ENCODE measurements at places on chromosomes 16 and 17.

DNA sequence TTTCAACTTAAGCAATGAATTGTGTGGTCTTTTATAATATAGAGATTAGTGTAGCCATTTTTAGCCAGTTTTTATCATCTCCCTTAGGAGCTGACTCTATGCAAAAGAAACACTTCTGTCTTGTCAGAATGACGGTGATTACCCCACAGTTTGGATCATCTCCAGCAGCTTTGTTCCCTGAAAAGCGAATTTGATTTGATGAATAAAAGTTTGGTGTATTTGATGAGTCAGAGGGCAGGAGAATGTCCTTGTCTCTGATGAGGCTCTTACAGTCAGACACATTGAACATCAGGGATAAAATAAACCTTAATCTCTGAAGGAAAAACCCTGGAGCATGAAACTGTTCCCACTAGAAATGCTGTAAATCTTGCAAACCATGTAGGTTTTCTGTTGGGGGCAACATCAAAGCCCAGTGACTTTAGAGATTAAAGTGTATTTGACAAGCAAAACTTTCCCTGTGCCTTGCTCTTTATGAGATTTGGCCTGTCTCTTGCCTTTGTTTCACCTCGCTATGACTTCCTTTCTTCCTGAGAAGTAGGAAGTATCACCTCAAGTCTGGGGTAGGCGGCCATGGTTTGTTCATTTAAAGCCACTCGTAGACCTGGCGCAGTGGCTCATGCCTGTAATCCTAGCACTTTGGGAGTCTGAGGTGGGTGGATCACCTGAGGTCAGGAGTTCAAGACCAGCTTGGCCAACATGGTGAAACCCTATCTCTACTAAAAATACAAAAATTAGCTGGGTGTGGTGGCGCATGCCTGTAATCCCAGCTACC is 209.3 kb downstream of the FTO start:
- DNase-seq, result no peak

- DNase-seq, result no peak
Observed at GRCh38 chr16:88428616-88429386, 24.3 kb upstream of the ZFPM1 start.

- DNase-seq, result no peak
Observed at GRCh38 chr16:29158785-29159184, 173.9 kb downstream of the LAT start.

- DNase-seq, result no peak
Observed at GRCh38 chr16:30147843-30148510, 25.0 kb upstream of the MAPK3 start.

DNA sequence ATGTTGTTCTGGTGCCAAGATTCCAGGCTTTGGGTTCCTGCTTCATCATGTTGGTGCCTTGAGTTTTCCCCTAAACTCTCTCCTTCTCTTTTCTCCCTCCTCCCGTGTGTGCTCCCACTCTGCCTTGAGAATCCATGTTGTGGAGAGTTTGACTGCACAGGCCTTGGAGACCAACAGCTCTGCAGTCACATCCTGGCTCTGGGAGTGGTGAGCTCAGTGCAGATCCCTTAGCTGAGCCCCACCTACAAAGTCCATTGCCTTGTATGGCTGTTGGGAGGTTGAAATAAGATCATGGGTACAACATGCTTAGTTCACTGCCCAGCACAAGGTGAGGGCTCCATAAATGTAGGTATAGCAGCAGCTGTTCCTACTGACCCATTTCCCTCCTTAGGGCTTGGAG is 85.9 kb downstream of the IRX3 start:
- no peak for DNase-seq

- no peak for DNase-seq
Observed at GRCh38 chr17:78924481-78925151, 571 bp downstream of the TIMP2 start.

GRCh38 chr16:74071996-74072535 is 224.5 kb upstream of the PSMD7 start:
- no peak for DNase-seq

DNA sequence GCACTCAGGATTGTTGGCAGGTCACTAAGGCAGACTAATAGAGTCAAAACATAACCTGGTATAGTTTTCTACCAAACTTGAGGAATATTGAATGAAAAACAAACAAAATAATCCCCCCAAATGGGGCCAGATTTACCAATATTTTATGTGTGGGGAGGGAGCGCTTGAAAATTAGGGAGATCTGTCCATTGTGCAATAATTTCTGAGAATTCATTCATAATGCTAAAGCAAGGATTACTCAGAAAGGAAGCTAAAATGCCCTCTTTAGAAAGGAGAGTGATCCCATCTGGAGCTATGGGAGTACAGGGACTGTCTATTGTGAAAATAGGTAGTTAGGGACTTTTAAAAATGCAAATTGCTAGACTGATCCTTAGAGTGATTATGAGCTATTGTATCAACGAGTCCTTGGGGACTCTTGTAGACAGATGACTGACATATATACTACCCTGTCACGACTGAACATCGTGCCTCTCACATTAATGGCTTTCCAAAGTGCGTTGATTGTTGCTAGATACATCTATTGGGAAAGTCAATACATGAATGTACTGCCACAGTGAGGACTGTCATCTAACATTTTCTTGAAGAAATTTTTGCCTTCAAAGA is 193.6 kb downstream of the AATF start:
- DNase-seq, result no peak

DNA sequence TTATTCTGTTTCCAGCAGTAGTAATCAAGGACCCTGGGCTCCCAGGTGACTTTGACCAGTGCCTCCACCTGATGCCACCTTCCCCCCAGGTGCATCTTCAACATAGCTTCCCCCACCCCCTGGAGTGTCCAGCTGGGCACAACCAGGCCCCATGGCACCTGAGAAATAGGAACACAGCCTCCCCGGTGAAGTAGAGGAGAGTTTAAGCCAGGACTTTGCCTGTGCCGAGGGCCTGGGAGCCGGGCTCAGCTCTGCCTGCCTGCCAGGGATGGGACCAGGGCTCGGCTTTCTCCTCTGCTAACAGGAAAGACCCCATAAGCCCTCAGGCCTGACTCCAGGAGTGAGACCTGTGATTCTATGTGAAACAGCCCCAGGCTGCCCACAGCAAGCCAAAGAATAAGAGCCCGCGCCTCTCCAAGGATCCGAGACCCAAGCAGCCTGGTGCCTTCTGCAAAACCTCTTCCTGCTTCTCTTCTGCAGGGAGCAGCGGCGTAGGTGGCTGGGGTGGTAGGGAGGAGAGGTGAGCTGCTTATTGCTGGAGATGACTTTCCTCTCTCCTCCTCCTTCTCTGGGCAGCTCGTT is 16.4 kb upstream of the RBFOX3 start:
- DNase-seq, result no peak

DNA sequence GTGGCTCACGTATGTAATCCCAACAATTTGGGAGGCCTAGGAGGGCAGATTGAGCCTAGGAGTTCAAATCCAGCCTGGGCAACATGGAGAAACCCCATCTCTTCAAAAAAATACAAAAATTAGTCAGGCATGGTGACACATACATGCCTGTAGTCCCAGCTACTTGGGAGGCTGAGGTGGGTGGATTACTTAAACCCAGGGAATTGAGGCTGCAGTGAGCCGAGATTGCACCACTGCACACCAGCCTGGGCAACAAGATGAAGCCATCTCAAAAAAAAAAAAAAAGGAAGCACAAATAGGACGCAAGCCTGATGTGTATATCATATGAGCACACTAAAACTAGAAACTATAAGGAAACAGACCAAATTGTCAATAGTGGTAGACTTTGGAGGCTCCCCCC is 17.1 kb upstream of the FLCN start:
- no peak for DNase-seq

GRCh38 chr16:58425756-58426494 is 33.7 kb downstream of the GINS3 start:
- DNase-seq, result peak; percentile 25

- no peak for DNase-seq
Observed at GRCh38 chr16:62816971-62817519, 780.8 kb upstream of the CDH8 start.

- no peak for DNase-seq
Observed at GRCh38 chr16:85544668-85545067, 68.5 kb upstream of the GSE1 start.

DNA sequence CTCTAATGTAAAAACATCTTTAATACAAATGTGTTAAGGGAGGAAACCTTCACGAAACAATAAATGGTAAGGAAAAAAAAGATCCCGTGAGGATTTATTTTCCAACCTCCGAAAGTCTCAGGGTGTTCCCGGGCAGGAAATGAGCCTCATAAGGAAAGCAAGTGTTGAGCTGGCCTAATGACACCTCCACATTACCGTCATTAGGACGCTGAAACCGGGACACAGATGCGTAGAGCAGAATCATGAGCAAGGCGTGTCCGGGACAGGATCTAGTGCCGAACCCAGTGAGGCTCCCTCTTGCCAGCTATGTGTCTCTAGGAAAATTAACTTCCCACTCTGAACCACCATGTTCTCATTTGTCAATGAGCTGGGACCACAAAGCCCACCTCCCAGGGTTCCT is 22.7 kb upstream of the CYTH1 start:
- no peak for DNase-seq

DNA sequence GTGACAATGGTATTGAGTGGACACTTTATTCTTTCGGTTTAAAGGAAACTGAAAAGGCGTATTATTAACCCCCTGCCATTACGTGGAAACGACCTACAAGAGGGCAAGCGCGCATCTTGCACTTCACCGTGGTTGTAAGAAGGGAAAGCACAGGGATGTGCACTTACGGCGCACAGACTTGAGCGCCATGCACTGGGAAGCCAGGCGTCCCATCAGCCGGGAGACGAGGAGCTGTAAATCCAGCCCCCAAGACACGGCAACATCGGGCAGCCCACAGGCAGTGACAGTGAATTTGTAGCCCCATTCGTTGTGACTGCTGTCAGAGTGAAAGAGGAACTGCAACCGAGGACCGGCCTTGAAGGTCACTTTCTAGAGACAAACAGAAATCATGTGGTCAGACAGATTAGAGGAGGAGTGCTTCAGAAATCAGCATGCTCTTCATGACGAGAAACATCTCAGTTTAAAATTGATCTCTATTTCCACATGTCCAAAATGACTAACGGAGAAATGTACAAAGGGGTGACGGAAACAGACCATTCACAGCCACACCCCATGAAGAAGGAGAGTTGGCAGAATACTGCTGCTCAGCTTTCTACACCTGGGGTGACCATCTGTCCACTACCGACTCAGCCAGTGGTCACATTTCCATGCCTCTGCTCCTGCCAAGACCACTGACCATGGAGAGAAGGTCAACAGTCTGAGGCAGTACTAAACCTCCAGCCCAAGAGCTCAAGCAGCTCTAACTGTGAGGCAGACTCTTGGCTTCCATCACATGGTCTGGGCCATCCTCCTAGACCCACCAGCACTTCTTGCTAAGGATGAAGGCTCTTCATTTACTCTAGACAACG is 68.6 kb downstream of the ZZEF1 start:
- DNase-seq, result no peak

GRCh38 chr16:49782405-49782804 is 73.5 kb downstream of the ZNF423 start:
- DNase-seq, result no peak

- no peak for DNase-seq
Observed at GRCh38 chr16:80752541-80752940, 51.9 kb downstream of the CDYL2 start.

GRCh38 chr17:48187872-48188608 is 80.5 kb downstream of the SNX11 start:
- DNase-seq, result no peak

DNA sequence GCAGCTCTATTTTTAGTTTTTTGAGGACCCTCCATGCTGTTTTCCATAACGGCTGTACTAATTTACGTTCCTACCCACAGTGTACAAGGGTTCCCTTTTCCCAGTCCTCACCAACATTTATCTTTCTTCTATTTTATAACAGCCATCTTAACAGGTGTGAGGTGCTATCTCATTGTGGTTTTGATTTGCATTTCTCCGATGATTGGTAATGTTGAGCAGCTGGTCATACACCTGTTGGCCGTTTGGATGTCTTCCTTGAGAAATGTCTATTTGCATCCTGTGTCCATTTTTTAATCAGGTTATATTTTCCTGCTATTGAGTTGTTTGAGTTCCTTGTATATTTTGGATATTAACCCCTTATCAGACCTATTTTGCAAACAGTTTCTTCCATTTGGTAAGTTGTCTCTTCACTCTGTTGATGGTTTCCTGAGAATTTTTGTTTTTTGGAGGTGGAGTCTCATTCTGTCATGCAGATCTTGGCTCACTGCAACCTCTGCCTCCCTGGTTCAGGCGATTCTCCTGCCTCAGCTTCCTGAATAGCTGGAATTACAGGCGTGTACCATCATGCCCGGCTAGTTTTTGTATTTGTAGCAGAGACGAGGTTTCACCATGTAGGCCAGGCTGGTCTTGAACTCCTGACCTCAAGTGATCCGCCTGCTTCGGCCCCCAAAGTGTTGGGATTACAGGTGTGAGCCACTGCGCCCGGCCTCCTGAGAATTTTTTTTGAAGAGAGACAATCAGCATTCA is 279.6 kb downstream of the SNX29 start:
- DNase-seq, result no peak

DNA sequence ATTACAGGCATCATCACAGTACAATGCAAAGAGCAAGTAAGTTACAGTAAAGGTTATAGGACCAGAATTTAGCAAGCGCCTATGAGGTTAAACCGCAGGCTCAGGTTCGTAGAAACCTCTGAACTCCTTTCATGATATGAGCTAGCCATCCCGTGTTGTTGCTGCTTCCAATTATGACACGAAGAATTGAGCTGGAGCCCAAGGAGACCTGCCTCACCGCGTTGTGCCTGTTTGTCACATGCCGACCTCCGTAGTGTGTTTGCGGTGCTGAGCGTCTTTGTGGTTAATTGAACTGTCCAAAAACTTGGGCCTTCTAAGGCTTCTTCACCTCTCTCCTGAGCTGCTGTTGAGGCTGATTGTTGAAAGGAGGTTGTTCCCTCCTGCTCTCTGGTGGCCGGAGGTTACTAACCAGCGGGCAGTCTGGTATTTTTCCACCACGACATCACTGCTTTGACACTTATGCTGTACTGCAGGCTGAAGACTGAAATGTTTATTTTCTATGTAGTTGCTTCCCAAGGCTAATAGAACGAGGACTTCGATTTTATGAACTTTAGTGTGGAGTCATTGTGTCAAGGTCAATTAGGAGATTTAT is 67.5 kb downstream of the SEC14L1 start:
- no peak for DNase-seq

DNA sequence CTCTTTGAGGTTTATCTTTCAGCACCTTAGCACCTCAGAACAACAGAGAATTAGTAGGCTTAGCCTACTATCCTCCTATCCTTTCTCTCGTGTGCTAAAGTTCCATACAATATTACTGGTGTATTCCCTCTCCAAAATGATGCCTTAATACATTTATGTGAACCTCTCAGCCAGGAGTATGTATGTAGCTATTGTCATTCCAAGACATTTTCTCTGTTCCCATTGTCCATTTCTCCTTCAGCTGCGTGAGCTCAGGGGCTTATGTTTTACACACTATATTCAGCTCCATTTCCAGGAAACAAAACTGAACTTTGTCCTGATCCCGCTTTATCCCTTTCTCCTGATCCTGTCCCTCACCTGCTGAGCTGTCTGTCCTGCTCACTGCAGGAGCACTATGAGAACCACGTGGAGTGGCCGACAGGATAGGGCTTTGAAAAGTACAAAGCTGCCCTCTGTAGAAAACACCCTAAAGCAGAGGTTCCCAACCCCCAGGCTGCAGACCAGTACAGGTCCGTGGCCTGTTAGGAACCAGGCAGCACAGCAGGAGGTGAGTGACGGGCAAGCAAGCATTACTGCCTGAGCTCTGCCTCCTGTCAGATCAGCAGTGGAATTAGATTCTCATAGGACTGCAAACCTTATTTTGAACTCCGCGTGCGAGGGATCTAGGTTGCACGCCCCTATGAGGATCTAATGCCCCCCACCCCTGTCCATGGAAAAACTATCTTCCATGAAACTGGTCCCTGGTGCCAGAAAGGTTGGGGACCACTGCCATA is 55.7 kb downstream of the CENPV start:
- no peak for DNase-seq

GRCh38 chr17:43857957-43858600 is 11.1 kb downstream of the CD300LG start:
- DNase-seq, result no peak

Measured in hindlimb muscle (tissue), 1 donor.